Activated T-helper 1 cell treated with anti-CD3 and anti-CD28 coated beads, Interleukin-12 subunit alpha, Interleukin-12 subunit beta, Interleukin-2, Interleukin-4 antibody, amounts not matched to agents 30 ng/mL and 10 ng/mL and 1 ng/mL, durations not matched to agents 14 hours and 24 hours and 36 hours (primary cell): ENCODE measurements at places on chromosomes 1 and 21.

DNA sequence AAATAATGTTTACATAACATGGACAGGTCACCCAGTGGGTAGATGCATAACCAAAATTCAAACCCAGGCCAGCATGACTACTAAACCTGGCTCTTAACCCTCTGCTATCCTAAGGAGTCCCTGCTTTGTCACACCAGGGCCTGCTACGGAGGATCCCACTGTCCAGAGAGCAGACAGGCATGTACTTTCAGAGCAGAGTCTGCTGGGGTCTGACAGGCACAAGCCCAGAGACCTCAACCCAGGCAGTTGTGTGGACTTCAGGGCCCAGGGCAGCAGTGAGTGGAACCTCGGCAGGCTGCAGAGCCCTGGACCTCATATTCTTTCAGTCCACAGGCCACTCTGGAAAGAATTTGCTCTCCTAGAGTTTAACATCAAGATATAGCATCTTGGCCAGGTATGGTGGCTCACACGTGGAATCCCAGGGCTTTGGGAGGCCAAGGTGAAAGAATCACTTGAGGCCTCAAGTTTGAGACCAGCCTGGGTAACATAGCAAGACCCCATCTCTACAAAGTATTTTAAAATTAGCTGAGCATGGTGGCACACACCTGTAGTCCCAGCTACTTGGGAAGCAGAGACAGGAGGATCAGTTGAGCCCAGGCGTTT lies 16.1 kb upstream of the S100A7 start:
- H3K4me3 ChIP-seq = no peak overlapping the region
- no peak for DNase-seq
- no peak overlapping the region for H3K27ac ChIP-seq

DNA sequence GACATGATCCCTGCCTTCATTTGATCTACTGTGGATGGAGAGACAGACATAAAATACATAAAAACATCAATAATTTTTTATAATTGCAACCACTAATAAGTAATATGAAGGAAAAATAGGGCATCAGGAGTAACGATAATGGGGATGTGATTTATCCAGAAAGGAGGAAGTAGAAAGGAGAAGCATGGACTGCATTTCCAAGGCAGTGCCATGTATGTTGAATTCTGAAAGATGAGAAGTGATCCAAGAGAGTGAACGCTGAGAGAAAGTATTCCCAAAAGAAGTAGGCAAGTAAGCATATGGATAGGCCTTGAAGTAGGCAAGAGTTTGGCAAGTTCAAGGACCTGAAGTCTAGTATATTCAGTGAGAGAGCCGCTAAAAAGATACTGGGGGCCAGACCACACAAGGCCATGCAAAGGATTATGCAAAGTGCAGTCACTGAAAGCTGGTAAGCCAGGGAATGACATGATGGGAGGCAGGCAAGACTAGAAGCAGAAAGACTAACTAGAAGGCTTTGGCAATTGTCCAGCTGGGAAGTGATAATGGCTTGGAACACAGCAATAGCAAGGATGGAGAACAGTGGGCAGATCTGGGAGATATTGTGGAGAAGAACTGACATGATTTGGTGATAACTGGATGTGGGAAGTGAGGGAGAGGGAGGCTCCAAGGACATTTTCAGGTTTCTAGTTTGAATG lies 85.9 kb downstream of the TM2D1 start:
- no peak overlapping the region for H3K4me3 ChIP-seq
- DNase-seq = no peak
- H3K27me3 ChIP-seq = peaks cover 9% of the 10 kb centered on the region
- H3K4me1 ChIP-seq = peaks cover 11% of the 10 kb centered on the region

- no peak overlapping the region for H3K27ac ChIP-seq
- no peaks in the 10 kb centered on the region for H3K27me3 ChIP-seq
- peaks cover 9% of the 10 kb centered on the region for H3K36me3 ChIP-seq
- H3K4me3 ChIP-seq = no peak overlapping the region
- H3K4me1 ChIP-seq = peaks cover 9% of the 10 kb centered on the region
Measured at GRCh38 chr1:2563205-2563604, 7.0 kb downstream of the TNFRSF14 start.

GRCh38 chr1:97824624-97825023 lies 96.2 kb downstream of the DPYD start:
- H3K27me3 ChIP-seq = no peaks in the 10 kb centered on the region
- no peak overlapping the region for H3K4me3 ChIP-seq
- H3K4me1 ChIP-seq = no peaks in the 10 kb centered on the region
- H3K36me3 ChIP-seq = peaks cover 1% of the 10 kb centered on the region
